ENCODE measurements at places on chromosomes 11 and 22. TPM values are rescaled to one million over a fixed set of nuclear protein-coding genes. Genes with fewer than 3 reads are reported as not detected.

The MCHR1 gene
- total RNA-seq: 0.91 TPM

The GAL3ST3 gene
- 21.1 TPM for total RNA-seq

- DNase-seq: peak; percentile 67
These were observed 2.1 kb upstream of the CPT1A start for GRCh38 chr11:68843703-68844312.

DNA sequence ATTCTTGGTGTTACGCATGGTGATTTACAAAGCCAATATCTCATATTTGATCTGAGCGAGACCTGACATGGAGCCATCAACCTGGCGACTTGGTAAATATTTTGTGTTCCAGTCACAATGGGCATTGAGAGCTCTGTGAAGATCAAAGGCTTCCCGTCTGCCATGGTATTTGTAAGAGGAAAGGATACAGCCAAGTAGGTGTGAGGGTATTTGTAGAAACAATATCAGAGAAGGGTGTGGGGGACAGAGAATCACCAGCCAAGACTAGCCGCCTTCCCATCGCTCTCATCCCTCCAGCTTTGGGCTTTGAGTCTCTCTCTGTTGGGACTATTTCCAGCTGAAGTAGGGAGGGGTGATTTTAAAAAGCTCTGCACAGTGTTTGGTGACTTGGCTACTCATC is 173.4 kb upstream of the BDNF start:
- no peak for DNase-seq

DNA sequence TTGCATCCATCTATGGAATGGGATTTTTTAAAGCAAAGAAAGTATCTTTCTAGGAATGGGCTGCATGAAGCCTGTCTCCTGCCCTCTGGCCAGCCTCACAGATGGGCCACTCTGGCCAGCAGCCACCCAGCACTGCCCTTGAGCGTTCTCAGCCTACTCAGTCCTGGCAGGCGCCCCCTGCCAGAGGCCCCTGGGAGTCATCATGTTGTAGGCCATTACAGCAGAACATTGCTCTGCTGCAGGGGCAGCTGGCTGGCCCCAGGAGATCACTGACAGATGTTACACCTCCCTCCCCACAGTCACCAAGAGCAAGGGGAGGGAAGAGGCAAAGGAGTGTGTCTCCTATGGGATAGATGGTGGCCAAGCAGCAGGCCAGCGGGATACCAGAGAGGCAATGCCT is 363.7 kb downstream of the NXPE2 start:
- no peak for DNase-seq

The HTATIP2 gene
- 33.1 TPM for total RNA-seq

DNA sequence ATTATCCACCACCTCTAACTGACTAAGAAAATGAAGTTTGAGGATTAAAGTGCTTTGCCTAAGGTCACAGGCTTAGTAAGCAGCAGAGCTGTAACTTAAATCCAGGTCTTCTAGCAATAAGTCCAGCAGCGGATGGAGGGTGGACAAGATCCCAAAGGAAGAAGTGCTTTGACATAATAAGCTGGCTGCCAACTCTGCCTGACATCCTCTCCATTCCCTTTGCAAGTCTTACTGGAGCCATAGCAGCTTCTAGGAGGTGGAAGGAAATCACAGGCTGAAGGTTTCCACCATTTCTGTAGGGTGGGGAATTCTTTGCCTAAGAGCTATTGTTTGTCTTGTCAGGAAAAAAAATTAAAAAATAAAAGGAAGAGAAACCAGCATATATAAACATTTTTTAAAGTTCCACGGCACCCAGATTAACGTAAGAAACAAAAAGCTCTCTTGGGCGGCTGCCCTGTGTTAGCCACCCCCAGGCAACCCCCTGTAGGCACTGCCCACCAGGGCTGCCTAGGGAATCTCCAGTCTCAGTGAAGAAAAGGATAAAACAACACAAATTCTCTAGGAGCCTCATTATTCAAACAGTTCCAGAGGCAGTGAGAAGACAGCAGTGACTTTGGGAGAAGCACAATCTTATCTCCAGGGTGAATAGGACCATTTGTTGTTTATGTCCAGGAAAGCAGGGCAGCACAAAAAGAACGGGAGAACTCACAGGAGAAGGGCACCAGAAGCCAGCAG is 380.8 kb upstream of the CADM1 start:
- no peak for DNase-seq

DNA sequence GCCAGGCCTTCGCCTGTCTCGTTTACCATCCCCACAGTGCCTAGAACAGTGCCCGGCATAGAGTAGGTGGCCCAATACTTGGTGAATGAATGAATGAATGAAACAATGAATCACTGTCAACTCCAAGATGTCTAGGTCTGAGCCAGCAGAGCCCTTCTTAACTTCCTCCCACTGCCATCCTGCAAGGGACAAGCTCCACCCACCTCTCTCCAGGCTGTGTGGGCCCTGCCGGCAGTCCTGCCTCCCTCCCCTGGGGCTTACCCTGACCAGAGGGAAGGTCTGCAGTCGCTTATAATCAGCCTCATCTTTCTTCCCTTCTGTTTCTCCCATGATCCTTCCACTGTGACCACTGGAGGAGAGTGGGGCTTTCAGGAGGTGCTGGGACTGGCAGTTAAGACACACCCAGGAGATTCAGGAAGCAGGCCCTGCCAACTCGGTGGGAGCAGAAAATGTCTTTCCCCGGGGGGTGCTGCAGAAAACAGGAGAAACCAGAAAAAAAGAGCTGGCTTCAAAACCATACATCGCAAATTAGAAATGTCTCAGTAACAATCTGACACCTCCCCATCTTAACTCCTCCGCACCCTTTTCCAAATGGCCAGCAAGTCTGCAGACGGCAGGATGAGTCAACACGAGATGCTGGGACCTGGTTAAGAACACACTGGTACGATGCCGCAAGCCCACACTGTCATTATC is 11.4 kb downstream of the DNAL4 start:
- no peak for DNase-seq

- no peak for DNase-seq
These were observed 96.0 kb downstream of the EXT2 start for GRCh38 chr11:44191322-44192016.

The ANKRD49 gene
- total RNA-seq: 10.2 TPM

The NAALADL1 gene
- 8.1 TPM for total RNA-seq

The SPTBN2 gene
- total RNA-seq: 71.4 TPM

The YPEL1 gene
- total RNA-seq: 7.6 TPM

The RGL4 gene
- not detected for total RNA-seq

GRCh38 chr11:72239313-72239848 is 4.6 kb downstream of the PHOX2A start:
- DNase-seq: no peak

DNA sequence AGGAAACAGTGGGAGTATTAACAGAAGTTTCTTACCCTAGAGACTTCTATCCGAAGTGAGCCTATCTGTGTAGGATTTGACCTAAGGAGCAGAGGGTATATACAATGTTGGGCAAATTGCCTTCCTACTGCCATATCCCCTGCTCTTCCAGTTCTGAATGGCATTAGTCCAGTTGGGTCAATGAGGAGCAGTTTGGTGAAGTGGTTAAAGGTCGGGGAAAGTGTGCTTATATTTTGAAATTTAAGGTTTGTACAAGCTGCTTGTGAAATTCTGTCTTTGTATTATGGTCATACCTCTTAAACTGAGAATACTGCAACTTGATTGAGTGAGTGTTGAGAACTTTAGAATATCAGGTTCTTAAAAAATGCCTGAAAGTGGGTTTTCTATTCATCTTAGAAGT is 1.7 kb downstream of the EI24 start:
- DNase-seq: no peak

The OSBP2 gene
- total RNA-seq: 3.7 TPM

GRCh38 chr11:33970984-33971466 is 79.1 kb upstream of the LMO2 start:
- no peak for DNase-seq

DNA sequence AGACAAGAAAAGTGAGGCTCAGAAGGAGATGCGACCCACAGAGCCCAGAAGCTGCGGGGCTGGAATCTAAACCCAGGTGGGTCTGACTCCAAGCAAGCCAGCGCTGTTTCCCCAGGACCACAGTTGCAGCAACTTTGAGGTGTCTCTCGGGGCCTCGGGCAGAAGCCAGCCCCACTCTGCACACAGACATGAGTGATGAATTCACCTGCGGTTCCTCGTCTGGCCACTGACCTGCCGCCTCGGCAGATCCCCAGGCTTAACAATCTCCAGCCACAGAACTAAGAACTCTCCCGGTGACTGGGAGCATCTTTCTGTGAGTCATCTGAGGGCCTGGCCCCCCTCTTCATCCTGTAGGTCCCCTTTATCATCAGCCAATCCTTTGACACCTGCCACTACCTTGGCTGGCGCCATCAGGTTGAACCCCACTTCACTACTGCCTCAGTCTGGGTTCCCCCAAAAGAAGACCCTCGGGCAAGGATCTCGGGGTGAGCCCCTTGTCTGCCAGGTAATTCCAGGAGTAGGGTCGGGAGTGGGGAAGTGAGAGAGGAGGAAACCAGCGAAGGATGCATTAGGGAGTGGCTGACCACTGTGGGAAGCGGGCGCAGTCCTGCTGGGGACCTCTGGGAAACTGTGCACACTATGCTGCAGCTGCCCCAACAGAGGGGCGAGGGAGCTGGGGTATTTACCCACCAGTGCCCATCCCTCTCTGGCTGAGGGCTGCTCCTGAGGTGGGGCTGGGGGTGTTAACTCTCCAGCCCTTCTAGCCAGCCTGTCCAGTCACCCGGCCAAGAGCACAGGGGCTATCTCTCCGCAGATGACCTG is 33.0 kb upstream of the MN1 start:
- DNase-seq: no peak

DNA sequence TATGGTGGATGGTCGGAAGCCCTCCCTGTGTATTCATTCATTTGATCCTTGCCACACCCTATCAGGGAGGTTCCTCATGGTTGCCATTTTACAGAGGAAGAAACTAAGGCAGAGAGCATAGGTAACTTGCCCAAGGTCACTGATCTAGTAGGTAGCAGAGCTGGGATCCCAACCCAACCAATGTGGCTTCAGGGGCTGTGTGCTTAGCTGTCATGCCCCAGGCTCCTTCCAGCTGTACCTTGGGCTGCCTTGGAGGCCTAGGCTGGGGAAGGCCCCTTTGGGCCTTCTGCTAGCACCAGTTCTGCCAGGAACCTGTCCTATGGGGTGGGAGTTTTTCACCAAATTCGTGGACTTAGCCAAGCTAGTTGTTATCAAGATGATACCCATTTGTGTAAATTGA is 8.6 kb downstream of the BAD start:
- no peak for DNase-seq

GRCh38 chr11:86790867-86791849 is 9.2 kb upstream of the PRSS23 start:
- DNase-seq: no peak

DNA sequence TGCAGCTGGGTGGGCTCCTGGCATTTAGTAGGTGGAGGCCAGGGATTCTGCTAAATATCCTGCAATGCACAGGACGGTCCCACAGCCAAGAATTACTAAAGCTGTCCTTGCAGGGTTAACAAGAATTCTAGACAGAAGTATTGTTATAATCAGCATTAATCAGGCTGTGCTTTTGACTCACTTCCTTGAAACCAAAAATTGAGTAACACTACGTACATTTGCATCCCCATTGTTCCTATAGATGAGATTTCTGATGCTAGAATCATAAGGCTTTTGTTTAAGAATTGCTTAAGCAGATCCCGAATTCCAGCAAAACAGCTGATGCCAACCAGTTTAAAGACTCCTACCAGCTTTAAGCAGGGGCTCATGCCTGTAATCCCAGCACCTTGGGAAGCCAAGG is 11.4 kb downstream of the SLC6A5 start:
- DNase-seq: no peak

The KRTAP5-10 gene
- not detected for total RNA-seq

The NTM gene
- total RNA-seq: 20.0 TPM

DNA sequence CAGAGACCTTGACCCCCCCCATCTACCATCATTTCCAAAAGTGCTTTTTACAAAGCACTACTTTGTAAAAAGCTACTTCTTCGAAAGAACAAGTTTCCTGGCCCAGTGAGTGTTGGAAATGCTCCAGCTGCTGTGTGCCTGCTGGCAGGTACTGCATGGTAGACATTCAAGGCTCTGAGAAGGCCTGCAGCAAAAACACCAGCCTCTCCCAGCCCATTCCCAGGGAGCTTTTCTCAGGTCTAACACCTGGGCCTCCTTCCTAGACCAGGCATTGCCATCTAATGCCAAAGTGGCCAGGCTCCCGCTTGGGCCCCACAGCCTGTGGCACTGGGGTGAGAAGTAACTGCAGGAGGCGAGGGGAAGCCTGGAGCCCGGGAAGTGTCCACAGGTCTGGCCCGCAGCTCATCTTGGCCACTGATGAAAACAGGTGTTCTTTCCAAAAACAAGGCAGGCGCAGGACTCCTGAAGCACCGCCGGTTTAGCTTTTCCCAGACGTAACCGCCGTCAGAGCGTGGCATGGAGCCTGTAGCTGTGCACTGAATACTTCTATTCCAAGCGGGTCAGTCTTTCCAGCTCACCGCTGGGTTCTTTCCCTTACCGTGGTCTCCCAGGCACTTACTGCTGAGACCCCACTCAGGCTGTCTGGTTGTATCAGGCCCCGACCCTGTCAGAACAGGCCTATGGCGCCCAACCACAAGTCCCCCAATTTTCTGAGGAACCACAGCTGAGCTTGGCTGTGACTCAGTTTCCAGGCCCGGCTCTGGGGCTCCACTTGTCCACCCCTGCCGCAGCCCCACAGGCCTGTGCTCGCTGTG is 1.2 kb upstream of the TCIRG1 start:
- DNase-seq: no peak

The TBRG1 gene
- total RNA-seq: 26.7 TPM

The SHISA8 gene
- total RNA-seq: 0.90 TPM
